ENCODE measurements at places on chromosomes 5 and 9.
A peak's percentile ranks its signal among the peaks of the same experiment; 100 is the strongest.

DNA sequence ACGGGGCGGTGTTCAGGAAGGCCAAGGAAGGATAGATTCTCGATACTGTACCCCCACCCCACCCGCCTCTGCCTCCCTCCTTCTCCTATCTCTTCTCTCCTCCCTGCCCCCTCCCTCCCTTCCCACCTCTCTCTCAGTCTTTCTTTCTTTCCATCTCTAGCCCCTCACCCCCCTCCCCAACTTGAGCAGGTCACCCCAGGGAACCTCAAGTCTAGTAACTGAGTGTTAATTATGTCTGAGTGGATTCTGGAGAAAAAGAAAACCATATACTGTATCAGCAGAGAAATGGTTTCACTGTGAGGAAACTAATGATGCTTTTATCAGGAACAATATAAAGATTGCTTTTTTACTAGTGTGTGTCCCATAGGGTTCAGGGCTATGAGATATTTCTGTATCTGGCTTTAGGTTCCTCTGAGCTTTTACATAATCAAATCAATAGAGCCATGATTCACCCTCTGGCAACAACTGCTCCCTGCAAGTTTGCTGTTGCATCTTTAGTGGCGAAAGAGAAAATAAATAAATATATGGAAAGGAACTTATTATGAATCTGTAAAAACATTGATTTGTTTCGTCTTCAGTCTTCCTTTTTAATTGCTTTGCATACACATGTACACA lies 639.7 kb downstream of the CCDC171 start:
- no peak for DNase-seq

- no peak for DNase-seq
Observed at GRCh38 chr5:158436271-158437065, 577.5 kb upstream of the CLINT1 start.

- no peak for DNase-seq
Observed at GRCh38 chr5:146779211-146779869, 99.2 kb downstream of the PPP2R2B start.

DNA sequence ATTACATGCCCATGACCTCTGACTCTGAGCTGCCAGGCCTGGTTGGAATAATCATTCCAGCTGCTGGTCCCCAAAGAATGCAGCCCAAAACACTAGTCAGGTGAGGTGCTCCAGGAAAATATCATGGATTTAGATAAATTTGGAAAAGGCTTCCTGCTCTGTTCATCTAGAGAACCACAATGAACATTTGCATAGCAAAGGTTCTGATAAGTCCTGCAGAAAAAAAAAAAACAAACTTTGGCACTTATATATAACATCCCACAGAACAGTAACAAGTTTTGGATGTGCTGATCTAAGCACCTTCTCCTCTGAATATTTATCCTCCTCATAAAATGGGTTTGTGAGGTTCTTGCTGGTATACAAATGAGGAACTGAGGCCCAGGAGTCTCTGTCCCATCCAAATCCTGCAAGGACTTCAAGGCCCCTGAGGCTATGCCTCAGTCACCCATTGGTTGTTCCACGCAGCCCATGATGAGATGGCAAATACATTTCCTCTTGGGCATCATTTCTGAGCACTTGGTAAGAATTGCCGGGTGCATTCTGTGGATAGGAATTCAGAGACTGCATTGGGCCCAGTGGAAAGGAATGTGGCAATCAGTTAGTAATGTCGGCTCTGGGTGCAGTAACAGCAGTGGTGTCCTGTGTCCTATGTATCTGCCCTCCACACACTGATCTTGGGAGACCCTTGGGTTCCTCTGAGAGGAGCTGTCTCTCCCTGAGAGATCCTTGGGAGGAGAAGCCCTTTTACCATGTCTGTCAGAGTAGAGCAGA lies 73.4 kb upstream of the ASS1 start:
- no peak for DNase-seq

GRCh38 chr9:14281136-14281795 lies 32.7 kb downstream of the NFIB start:
- DNase-seq, result no peak

DNA sequence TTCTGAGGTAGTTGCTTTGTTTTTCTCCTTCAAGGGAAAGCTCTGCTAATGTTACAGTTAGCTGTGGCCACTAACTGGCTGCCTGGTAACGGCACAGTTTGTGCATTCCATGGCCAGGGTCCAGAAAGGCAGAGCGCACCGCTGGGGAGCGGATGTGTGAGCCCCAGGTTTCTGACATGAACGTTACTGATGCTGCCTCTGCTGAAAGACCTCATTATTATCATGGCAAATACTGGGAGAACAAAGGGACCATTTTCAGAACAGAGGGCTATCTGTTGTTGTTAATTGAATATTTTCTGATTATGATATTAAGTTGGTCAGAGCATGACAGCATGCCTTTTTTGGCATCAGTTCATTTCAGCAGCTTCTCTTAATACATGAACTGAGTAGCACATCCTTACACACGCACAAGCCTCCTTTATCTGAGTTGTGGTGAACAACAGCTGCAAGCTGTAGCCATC lies 134.1 kb downstream of the NUDT12 start:
- peak; percentile 3 for DNase-seq

GRCh38 chr5:137822984-137823383 lies 44.7 kb upstream of the MYOT start:
- no peak for DNase-seq

GRCh38 chr5:96654209-96654608 lies 8.0 kb upstream of the CAST start:
- DNase-seq, result no peak

- no peak for DNase-seq
Observed at GRCh38 chr9:86557918-86558317, 203.7 kb upstream of the TUT7 start.
